Sigmoid colon (tissue), 7 donors: ENCODE measurements at places on chromosomes 1 and 21. TPM values are rescaled to one million over a fixed set of nuclear protein-coding genes. Genes with fewer than 3 reads are reported as not detected.

The CLCA1 gene
- total RNA-seq, result not detected

The DPYD gene
- total RNA-seq, result 56.1 TPM

The NECTIN4 gene
- total RNA-seq, result not detected

The KRTAP12-2 gene
- not detected for total RNA-seq

The KCNE1 gene
- 3.0 TPM for total RNA-seq

The OR2L2 gene
- total RNA-seq, result 0.81 TPM

The DHRS3 gene
- 102 TPM for total RNA-seq

The COL9A2 gene
- 1.6 TPM for total RNA-seq

The C1orf50 gene
- total RNA-seq, result 6.9 TPM

The MNDA gene
- 1.9 TPM for total RNA-seq

The PRDM16 gene
- 0.49 TPM for total RNA-seq
